ENCODE measurements at places on chromosomes 5 and 9. TPM values are rescaled to one million over a fixed set of nuclear protein-coding genes. Genes with fewer than 3 reads are reported as not detected.

Gene RPL35
- total RNA-seq: 2,231 TPM

DNA sequence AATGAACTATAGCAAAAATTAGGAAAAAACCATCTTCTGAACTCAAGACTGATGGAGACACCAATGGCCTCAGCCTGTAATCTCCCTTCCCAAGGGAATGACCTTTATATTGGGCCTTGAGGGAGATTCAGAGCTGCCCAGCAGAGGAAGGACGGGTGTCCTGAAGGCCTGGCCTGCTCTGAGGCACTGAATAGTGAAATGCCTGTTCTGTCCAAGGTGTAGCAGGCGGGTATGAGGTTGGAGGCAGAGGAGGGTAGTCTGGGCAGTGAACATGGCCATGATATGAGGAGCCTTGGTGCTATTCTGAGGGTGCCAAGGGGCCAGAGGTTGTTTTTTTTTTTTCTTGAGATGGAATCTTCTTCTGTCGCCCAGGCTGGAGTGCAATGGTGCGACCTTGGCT is 25.0 kb downstream of the PSD2 start:
- no peak for DNase-seq
- no peaks in the 10 kb centered on the region for H3K27me3 ChIP-seq
- no peak overlapping the region for H3K4me3 ChIP-seq
- H3K36me3 ChIP-seq: peaks cover 1% of the 10 kb centered on the region
- H3K4me1 ChIP-seq: no peaks in the 10 kb centered on the region

DNA sequence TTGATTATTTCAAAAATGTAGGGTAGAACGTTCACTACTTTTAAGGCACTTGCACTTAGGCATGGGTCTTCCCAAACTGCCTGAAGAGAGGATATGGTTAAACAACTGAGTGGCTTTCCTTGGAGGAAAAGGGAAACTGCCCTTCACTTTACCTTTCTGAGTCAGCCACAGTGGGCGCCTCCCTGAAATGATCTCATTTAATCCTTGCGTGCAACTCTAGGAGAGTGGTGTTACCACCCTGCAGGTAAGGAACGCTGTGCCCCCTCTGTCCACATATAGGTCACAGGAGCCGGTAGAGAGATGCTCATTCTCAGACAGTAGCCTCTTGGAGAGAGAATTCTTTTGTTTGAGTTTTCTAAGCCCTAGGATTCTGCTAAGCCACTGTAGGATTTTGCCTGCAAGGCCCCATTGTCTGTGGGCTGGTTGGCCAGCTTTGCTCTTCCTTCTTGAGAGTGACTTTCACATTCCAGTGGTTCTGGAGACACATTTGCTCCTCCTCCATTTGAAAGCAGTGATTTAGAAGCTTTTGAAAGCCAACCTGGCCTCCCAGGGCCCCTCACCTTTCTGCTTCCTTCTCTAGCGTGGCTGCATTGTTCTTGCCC is 110.3 kb upstream of the CTSL start:
- H3K4me1 ChIP-seq: no peaks in the 10 kb centered on the region
- H3K27ac ChIP-seq: no peak overlapping the region
- peaks cover 17% of the 10 kb centered on the region for H3K27me3 ChIP-seq
- no peaks in the 10 kb centered on the region for H3K36me3 ChIP-seq
- no peak overlapping the region for H3K4me3 ChIP-seq

Gene OBP2B
- total RNA-seq: not detected

- no peaks in the 10 kb centered on the region for H3K36me3 ChIP-seq
- H3K4me1 ChIP-seq: peaks cover 3% of the 10 kb centered on the region
- no peak overlapping the region for H3K4me3 ChIP-seq
- DNase-seq: no peak
- no peak overlapping the region for H3K27ac ChIP-seq
These were observed 10.9 kb upstream of the AFAP1L1 start for GRCh38 chr5:149260761-149261160.

Gene TLX3
- total RNA-seq: not detected

Gene SNAPC4
- 28.0 TPM for total RNA-seq

Gene IFNK
- total RNA-seq: not detected

DNA sequence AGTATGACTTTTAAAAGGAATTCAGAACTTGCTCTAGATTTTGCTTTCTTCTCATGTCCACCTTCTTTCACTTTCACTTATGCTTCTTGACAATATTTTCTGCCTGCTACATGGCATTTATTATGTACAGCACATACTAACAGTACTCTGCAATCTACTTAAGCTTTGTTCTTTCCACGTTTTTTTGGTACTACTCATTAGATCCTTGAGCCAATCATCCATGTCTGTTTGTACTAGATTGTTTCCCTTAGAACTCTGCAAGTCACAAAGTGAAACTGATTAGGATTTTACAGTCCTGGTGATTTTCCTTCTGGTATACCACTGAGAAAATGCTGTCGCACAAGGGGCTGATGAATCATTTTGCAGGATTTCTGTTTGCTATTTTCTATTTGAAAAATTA is 78.3 kb downstream of the PARP8 start:
- peak overlapping the region; percentile 97 for H3K27ac ChIP-seq
- DNase-seq: peak; percentile 9
- peaks cover 63% of the 10 kb centered on the region for H3K4me1 ChIP-seq
- peak overlapping the region; percentile 88 for H3K4me3 ChIP-seq
- peaks cover 38% of the 10 kb centered on the region for H3K36me3 ChIP-seq
- H3K27me3 ChIP-seq: no peaks in the 10 kb centered on the region

Data from activated naive CD8-positive, alpha-beta T cell treated with anti-CD3 and anti-CD28 coated beads for 36 hours (primary cell).